ENCODE measurements at places on chromosomes 16 and 17. TPM values are rescaled to one million over a fixed set of nuclear protein-coding genes. Genes with fewer than 3 reads are reported as not detected.

GRCh38 chr17:50632637-50633036 lies 2.0 kb upstream of the ABCC3 start:
- DNase-seq: no peak
- H3K27me3 ChIP-seq: peaks cover 59% of the 10 kb centered on the region
- H3K4me3 ChIP-seq: no peak overlapping the region

DNA sequence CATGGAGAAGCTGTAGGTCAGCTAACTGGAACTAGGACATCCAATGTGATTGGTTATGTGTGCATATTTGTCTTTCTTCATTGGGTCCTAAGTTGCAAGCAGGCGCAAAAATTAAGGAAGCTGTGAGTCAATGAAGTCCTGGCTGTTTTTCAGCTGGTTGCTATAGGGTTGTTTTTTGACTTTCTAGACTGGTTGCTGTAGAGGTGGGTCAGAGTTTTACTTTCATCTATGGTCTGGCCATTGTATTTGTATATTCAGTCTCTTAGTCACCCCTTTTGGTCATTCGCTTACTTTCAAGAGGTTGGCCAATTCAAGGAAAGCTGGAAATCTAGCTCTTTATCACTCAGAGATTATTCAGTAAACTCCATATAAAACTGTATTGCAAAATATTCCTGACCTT lies 62.0 kb upstream of the AMZ2 start:
- no peak for DNase-seq
- peaks cover 49% of the 10 kb centered on the region for H3K4me1 ChIP-seq
- H3K4me3 ChIP-seq: no peak overlapping the region
- H3K36me3 ChIP-seq: no peaks in the 10 kb centered on the region
- no peak overlapping the region for H3K27ac ChIP-seq

- no peak for DNase-seq
- no peak overlapping the region for H3K4me3 ChIP-seq
- H3K4me1 ChIP-seq: peaks cover 6% of the 10 kb centered on the region
- no peaks in the 10 kb centered on the region for H3K27me3 ChIP-seq
Measured at GRCh38 chr16:89738538-89739317, 17.4 kb downstream of the ZNF276 start.

GRCh38 chr16:69709456-69710084 lies 16.8 kb downstream of the NQO1 start:
- no peak overlapping the region for H3K27ac ChIP-seq
- DNase-seq: peak; percentile 44

GRCh38 chr16:50369133-50369804 lies 481 bp upstream of the BRD7 start:
- no peaks in the 10 kb centered on the region for H3K27me3 ChIP-seq
- no peak overlapping the region for H3K27ac ChIP-seq
- no peak for DNase-seq
- peaks cover 5% of the 10 kb centered on the region for H3K36me3 ChIP-seq

DNA sequence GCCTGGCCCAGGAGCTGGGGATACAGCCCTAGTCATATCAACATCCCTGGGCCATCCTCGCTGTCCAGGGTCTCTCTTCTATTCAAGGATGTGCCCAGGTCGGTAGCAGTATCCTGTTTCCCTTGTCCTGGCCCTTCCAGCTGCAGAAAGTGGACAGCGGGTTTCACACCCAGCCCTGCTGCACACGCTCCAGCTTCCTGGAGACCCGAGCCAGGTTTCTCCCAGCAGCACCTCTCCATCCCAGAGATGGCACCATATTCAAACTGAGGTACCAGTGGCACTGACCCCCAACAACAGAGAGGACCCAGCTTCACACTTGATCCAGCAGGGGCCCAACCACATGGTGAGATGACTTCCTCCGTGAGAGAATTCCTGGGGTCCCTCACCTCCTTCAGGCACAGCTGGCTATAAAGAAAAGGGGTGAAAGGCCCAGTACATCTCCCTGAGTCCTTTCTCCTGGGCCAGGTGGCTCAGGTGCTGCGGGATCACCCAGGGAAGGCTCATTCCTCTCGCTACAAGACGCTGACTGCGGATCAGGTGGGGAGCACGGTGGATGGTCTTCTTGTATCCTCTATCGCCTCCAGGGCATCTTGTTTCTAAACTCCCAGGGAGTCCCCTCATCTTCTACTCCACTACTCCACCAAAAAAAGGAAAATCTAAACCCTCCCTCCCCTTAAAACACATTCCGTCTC lies 1.4 kb downstream of the CUEDC1 start:
- H3K27me3 ChIP-seq: peaks cover 29% of the 10 kb centered on the region
- no peak overlapping the region for H3K27ac ChIP-seq

- no peak overlapping the region for H3K4me3 ChIP-seq
- DNase-seq: no peak
- H3K27ac ChIP-seq: no peak overlapping the region
- no peaks in the 10 kb centered on the region for H3K27me3 ChIP-seq
- H3K36me3 ChIP-seq: no peaks in the 10 kb centered on the region
Measured at GRCh38 chr17:14471052-14471451, 170.2 kb downstream of the HS3ST3B1 start.

- H3K27ac ChIP-seq: no peak overlapping the region
- no peak overlapping the region for H3K4me3 ChIP-seq
- H3K36me3 ChIP-seq: no peaks in the 10 kb centered on the region
- H3K4me1 ChIP-seq: no peaks in the 10 kb centered on the region
- no peak for DNase-seq
Measured at GRCh38 chr16:53998966-53999522, 287.5 kb downstream of the IRX3 start.

DNA sequence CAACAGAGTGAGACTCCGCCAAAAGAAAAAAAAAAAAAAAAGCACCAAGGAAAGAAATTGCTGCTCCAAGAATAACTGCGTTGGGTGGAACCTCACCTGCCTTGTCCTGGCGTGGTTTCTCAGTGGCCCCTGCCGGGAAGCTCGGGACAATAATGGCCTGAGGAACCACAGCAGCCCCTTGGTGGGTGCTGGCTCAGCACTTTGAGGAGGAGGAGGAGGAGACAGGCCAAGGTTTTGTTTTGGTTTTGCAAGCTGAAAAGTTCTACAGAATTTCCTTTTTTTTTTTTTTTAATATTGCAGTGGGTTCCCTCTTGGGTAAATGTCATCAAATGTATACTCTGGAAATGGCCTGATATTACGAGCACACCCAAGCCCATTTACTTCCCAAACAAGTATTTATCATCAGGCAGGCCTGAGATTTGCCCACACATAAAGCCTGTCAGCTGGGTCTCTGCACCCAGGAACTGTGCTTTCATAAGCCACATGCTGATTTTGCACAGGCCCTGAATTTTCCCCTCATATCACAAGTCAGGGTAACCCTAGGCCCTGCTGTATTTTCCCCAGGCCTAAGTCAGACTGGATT lies 78.3 kb downstream of the SOCS1 start:
- no peak overlapping the region for H3K4me3 ChIP-seq
- DNase-seq: no peak
- peaks cover 4% of the 10 kb centered on the region for H3K4me1 ChIP-seq
- no peak overlapping the region for H3K27ac ChIP-seq
- no peaks in the 10 kb centered on the region for H3K27me3 ChIP-seq

- no peak overlapping the region for H3K4me3 ChIP-seq
- H3K27me3 ChIP-seq: no peaks in the 10 kb centered on the region
- H3K4me1 ChIP-seq: no peaks in the 10 kb centered on the region
- no peak for DNase-seq
- no peak overlapping the region for H3K27ac ChIP-seq
- no peaks in the 10 kb centered on the region for H3K36me3 ChIP-seq
Measured at GRCh38 chr16:6771956-6772355, 560.7 kb upstream of the RBFOX1 start.

GRCh38 chr17:83116783-83117555 lies 37.6 kb downstream of the METRNL start:
- H3K27me3 ChIP-seq: no peaks in the 10 kb centered on the region
- no peak for DNase-seq
- no peak overlapping the region for H3K4me3 ChIP-seq
- H3K27ac ChIP-seq: no peak overlapping the region

DNA sequence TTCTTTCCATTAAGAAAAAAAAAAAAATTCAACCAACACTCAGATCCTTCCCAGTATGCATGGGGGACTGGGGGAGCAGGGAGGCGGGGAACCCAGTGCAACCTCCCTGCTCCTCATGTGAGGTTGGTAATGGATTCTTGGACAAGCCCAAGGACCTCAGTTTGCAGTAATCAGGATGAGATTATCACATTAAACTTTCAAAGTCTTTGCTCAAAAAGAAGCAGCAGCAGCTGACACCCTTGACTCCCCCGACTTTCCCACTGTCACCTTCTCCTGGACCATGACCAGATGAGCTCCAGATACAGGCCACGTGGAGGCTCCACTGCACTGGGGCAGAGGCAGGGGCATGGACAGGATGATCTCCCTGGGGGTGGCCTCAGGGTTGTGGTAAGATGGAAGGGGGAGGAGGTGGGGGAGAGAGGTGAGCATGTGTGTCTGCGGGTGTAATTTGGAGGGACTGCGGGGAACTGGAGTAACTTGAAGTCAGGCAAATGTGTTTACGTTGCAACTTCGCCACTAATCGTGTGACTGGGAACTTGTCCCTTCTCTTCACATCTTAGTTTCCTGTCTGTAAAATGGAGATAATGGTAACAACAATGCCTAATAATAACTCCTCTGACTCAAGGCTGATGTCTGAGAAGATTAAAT lies 19.8 kb downstream of the ZNF385C start:
- no peaks in the 10 kb centered on the region for H3K36me3 ChIP-seq
- H3K4me3 ChIP-seq: no peak overlapping the region
- H3K27me3 ChIP-seq: no peaks in the 10 kb centered on the region
- H3K4me1 ChIP-seq: no peaks in the 10 kb centered on the region
- DNase-seq: no peak

GRCh38 chr16:35750701-35751104 lies 2291.3 kb downstream of the TP53TG3F start:
- DNase-seq: no peak
- H3K27me3 ChIP-seq: no peaks in the 10 kb centered on the region
- no peaks in the 10 kb centered on the region for H3K36me3 ChIP-seq
- H3K4me3 ChIP-seq: no peak overlapping the region

- H3K4me1 ChIP-seq: no peaks in the 10 kb centered on the region
- no peak overlapping the region for H3K27ac ChIP-seq
- no peak overlapping the region for H3K4me3 ChIP-seq
- H3K27me3 ChIP-seq: peaks cover 14% of the 10 kb centered on the region
- H3K36me3 ChIP-seq: no peaks in the 10 kb centered on the region
Measured at GRCh38 chr16:85291302-85292148, 179.3 kb upstream of the CIBAR2 start.

DNA sequence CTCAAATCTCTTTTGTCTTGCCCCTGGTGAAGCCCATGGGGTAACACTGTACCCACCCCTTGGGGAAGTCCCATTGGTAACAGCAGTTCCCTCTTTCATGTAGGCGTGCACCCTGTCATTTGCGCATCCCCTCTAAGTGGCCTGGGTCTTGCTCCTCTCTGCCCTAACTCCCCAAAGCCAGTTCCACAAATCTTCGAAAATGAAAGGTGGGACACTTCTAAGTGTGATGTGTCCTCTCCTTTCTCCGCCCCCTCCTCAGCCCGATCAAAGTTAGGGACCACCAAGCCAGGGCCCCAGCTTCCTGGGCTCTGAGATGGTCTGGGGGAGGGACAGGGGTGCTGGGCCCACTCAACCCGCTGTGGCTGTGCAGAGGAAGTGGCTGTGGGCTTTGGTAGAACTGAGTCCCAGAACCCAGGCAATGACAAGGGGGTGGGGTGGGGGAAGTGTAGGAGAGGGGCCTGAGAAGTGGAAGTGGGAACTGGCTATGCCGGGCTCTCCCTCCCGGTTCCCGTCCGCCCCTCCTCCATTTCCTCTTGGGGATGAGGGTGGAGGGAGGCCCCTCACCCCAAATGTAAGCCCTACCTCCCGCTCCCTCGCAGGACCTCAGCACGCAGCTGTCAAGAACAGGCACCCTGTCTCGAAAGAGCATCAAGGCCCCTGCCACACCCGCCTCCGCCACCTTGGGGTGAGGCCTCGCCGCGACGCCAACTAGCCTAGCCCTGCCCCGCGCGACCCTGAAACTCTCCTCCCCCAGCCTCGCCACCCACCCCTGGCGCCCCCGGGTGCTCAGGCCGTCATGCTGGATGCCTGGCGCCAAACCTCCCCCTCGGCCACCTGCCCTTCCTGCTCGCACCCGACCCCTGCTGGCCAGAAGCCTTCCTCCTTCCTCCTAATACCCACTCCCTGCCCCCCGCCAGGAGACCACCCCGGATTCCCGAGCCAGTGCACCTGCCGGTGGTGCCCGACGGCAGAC lies 8.7 kb downstream of the ABI3 start:
- H3K4me3 ChIP-seq: no peak overlapping the region
- H3K27ac ChIP-seq: peak overlapping the region; percentile 47
- peaks cover 22% of the 10 kb centered on the region for H3K27me3 ChIP-seq
- DNase-seq: no peak
- peaks cover 29% of the 10 kb centered on the region for H3K36me3 ChIP-seq

DNA sequence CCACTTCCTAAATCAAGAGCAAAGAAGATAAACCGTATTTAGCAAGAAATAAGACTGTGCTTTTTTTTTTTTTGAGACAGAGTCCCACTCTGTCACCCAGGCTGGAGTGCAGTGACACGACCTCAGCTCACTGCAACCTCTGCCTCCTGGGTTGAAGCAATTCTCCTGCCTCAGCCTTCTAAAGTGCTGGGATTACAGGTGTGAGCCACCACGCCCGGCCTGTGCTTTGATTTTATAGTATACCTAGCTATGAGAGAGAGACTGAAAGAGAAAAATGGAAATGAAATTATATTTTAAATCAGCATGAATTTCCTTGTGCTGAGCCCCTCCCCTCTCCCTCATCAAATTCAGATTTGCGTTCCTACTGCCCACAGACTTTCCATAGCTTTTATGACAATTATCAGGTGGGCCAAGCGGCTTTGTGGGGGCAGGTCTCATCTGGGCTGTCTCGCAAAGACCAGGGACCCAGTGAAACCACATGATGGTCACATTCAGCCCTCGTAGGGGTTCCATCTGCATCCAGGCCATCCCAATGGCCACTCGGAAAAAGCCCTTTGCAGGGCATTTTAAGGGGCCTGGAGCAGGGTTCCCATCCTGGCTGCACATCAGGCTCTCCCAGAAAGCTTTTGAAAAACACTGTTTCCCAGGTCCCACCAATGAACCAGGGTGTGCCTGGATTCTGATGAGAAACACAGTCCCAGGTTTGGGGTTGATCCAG lies 8.5 kb downstream of the CACNG1 start:
- H3K36me3 ChIP-seq: no peaks in the 10 kb centered on the region
- H3K27ac ChIP-seq: no peak overlapping the region
- no peak overlapping the region for H3K4me3 ChIP-seq
- no peaks in the 10 kb centered on the region for H3K27me3 ChIP-seq

- no peak overlapping the region for H3K27ac ChIP-seq
- H3K36me3 ChIP-seq: no peaks in the 10 kb centered on the region
Measured at GRCh38 chr17:49875685-49876084, 27.8 kb upstream of the TAC4 start.

- no peak for DNase-seq
- H3K4me1 ChIP-seq: no peaks in the 10 kb centered on the region
- no peak overlapping the region for H3K27ac ChIP-seq
- H3K4me3 ChIP-seq: no peak overlapping the region
- H3K27me3 ChIP-seq: no peaks in the 10 kb centered on the region
Measured at GRCh38 chr17:13074026-13074425, 56.2 kb upstream of the ELAC2 start.

GRCh38 chr16:10741844-10742243 lies 1.8 kb upstream of the NUBP1 start:
- peaks cover 6% of the 10 kb centered on the region for H3K36me3 ChIP-seq
- H3K27ac ChIP-seq: no peak overlapping the region
- no peaks in the 10 kb centered on the region for H3K27me3 ChIP-seq

Gene FTO
- 34.5 TPM for total RNA-seq

Gene TNP2
- total RNA-seq: not detected

Gene KRT36
- 1.2 TPM for total RNA-seq

Gene CHP2
- 0.33 TPM for total RNA-seq

Gene NEURL4
- 12.3 TPM for total RNA-seq

Gene NUPR1
- total RNA-seq: 29.6 TPM

Gene MYO15B
- total RNA-seq: 31.3 TPM

Gene FOXJ1
- 0.52 TPM for total RNA-seq

Gene KRTAP9-1
- not detected for total RNA-seq

Gene KCNG4
- not detected for total RNA-seq

Gene CHD9NB
- 0.42 TPM for total RNA-seq

Gene EVPLL
- total RNA-seq: 4.3 TPM

All from thymus (tissue), 14 donors.